Ureter (tissue), 1 donor: ENCODE measurements at places on chromosomes 3 and 15. TPM values are rescaled to one million over a fixed set of nuclear protein-coding genes. Genes with fewer than 3 reads are reported as not detected.
A peak's percentile ranks its signal among the peaks of the same experiment; 100 is the strongest.

GRCh38 chr3:126515066-126515706 is 2.4 kb downstream of the UROC1 start:
- DNase-seq = no peak

DNA sequence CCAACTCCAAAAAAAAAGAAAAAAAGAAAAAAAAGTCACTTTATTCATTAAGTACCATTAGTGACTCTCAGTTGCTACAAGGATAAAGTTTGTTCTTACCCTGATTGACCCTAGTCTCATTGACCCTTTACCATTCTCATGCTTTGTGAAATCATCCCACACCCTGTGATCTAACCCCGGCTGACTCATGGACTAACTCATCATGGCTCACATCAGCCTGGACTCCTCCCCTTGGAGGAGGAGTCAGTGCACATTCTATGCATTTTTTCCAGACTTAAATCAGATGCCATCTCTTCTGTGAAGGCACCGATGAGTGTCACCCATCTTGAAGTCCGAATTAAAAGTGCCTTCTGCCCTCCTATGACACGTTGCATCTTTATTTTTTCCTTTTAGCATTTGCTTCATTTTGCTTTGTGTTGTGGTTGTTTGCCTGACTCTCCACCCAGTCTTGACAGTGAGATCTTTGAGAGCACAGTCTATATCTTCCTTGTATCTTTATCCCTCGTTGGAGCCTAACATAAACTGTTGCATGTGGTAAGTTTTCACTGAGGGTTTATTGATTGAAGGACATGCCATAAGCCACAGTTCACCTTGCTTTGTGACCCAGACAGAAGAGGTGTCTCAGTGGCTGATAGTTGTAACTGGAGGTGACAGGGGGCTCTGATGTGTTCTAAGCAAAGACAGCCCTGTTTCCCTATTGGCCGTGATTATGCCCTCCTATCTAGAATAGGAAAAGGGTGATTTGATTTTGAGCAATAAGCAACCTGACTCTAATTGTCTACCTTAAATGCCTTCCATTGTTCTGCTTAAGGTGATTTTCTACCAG is 72.1 kb downstream of the IL1RAP start:
- DNase-seq = no peak

DNA sequence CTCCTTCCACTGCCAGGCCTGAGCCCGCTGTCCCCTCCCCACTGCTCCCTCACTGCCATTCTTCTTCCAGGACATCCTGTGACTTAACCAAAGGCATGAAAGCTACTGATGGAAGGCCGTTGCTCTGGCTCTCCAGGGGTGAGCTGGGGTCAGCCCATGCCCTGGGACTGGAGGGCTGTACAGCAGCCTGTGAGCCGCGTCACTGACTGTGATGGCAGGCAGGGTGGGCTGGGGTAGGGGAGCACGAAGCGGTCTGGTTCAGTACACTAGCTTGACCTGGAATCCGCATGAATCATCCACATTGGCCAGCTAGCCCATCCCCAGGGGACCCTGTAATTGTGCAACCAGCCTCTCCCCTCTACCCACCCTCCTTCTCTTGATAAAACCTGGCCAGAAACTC is 30.8 kb downstream of the CORO2B start:
- peak; percentile 62 for DNase-seq

GRCh38 chr3:25610167-25610566 is 54.5 kb downstream of the TOP2B start:
- DNase-seq = no peak

GRCh38 chr15:48631176-48631770 is 14.2 kb downstream of the FBN1 start:
- DNase-seq = no peak

DNA sequence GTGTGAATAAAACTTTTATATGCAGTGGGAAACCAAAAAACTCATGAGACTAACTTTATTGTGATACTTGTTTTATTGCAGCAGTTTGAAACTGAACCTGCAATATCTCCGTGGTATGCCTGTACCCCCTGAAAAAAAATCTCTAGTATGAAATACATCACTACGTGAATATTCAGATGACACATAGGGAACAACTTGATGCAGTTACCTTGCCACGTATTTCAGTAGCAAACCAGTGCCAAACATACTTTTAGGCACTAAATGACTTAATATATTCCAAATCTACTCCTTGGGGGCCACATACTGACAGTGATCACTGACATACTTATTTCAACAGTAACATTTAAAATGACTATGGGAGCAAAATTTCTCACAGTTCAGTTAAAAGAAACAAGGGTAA is 13.8 kb downstream of the CRBN start:
- DNase-seq = no peak

GRCh38 chr3:44000586-44000985 is 241.1 kb upstream of the TOPAZ1 start:
- no peak for DNase-seq

- DNase-seq = no peak
These were observed 2.7 kb downstream of the MLF1 start for GRCh38 chr3:158573714-158574113.

- DNase-seq = no peak
These were observed 171.5 kb downstream of the RPLP1 start for GRCh38 chr15:69624155-69624520.

- DNase-seq = no peak
These were observed 244.2 kb upstream of the ST8SIA2 start for GRCh38 chr15:92149465-92149864.

DNA sequence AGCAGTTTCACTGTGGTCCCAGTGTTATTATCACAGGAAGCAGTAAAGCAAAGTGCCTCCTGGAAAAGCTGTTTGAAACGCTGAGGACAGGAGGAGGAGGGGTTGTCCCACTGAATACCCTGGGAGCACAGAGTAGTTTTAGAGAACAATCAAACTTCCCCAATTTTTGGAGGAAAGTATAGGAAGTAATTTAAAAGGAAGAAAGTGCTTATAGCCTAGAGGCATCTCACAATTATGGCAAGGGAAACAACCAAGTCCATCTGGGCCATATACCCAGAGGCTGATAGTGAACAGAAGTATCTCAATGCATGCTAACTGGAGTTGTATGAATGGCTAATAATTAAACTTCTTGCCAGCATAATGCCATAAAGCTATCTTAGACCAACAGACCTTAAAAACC is 137.2 kb upstream of the EPHA6 start:
- no peak for DNase-seq

DNA sequence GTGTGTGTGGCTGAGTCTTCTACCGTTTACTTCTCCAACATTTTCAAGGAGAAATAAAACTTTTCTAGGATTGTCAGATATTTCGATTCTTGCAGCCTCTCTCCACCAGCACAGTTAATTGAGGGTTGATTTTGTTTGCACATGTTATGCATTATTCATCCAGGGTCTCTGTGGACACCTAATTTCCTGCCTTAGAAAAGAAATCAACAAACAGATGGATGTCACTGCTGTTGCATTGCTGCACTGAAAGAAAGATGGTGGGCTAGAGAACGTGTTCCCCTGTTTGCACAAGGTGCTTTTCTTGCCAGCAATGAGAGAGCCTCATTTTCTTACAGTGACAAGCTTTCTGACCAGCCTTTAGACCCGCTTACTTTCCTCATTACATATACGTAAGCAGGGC is 150.0 kb downstream of the CLSTN2 start:
- no peak for DNase-seq

DNA sequence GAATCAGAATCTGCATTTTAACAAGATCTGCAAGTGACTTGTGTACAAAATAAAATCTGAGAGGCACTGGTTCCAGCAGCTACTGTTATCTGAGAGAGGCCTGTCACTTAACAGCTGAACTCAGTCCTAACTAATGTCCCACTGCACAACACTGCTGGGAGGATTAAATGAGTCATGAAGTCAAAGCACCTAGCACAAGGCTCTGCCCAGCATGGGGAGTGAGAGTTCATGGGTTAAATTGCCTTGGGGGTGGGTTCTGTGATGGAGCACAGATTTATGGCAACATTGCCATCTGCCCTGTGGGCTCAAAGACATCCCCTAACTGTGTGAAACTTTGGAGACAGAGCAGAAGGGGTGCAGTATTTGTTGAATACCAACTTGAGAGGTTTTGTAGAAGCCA is 250.9 kb downstream of the PLCL2 start:
- no peak for DNase-seq

- DNase-seq = no peak
These were observed 62.2 kb downstream of the ABTB1 start for GRCh38 chr3:127734754-127735473.

DNA sequence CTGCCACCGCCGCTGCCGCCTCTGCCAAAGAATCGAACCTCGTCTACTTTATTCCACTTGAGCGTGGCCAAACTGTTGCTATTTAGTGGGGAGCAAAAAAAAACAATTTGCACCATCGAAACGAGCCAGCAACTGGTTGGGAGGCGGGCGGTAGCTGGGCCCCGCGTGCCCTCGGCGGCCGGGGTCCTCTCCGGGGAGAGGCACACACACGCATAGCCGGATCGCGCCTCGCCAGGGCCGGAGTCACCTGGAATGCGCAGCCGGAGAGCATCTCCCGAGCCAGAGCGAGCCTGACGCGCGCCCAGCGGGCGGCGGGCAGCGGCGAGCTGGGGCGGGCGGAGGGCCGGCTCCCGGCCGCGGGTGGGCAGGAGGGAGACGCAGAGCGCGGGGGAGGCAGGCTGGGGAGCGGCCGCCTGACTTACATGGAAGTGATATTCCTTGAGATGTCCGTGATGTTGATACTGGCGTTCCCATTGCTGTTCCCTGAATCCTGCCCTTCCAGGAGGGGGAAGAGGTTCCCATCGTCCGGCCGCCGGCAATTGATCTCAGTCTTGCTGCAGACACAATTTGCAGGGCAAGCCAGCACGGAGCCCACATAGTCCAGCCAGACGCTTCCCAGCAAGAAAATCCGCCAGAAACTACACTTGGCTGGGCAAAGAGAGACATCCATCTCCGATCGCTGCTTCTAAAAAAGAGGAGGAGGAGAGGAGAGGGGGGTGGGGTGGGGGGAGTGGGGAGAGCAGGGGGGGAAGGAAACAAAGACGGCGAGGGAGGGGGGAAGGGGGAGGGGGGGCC is 858 bp downstream of the NTRK3 start:
- no peak for DNase-seq

DNA sequence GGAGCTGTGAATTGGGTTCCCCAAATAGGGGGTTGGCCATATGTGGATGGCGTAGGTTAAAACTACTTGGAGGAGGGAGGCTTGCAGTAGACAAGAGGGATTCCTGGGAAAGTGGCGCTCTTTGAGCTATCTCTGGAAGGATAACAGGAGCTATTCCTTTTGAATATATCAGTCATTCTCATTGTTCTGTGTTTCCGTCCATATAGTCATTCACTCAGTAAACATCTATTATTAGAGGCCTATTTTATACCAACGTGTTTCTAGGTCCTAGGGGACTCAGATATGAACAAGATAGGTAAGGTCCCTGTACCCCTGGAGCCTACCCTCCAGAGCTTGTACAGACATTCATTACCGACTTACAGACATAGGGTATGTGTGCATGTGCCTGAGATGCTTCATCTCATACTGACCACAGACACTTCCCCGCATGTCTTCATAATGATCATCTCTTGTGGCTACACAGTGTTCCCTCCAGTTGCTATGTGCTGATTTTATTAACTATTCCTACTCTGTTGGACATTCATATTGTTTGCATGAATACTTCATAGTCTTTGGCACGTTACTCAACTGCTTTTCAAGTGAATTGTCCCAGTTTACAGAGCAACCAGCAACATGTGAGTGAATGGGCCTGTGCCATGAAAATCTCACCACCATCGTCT is 55.8 kb upstream of the VILL start:
- DNase-seq = no peak

GRCh38 chr15:51245628-51246027 is 92.8 kb downstream of the CYP19A1 start:
- no peak for DNase-seq

GRCh38 chr3:108001457-108001856 is 89.4 kb downstream of the CD47 start:
- DNase-seq = no peak

The ERICH6 gene
- 0.36 TPM for total RNA-seq

The VGLL3 gene
- total RNA-seq = 51.7 TPM

The FAM81A gene
- 7.3 TPM for total RNA-seq

The TTLL13 gene
- total RNA-seq = 0.36 TPM

The OCA2 gene
- 0.73 TPM for total RNA-seq

The PPIP5K1 gene
- total RNA-seq = 120 TPM
